ENCODE measurements at places on chromosomes 13 and 19. TPM values are rescaled to one million over a fixed set of nuclear protein-coding genes. Genes with fewer than 3 reads are reported as not detected.

The TEX101 gene
- total RNA-seq: not detected

DNA sequence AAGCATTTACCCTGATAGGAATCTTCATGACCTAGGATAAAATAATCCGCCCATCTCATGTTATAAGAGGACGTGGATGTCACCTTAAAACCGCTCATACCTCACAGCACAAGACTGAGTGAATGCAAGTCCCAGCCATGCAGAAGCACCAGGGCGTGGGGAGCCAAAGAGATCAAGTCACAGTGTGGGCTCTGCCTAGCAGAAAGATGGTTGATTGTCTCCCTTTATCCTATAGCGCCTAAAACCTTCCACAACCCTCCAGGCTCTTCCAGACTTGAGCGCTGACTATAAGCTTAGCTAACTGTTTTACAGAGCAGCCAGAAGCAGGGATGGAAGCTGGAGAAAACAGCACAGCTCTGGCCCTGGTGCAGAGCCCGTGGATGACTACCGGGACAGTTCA, 6.8 kb upstream of the ANKRD10 start:
- peaks cover 16% of the 10 kb centered on the region for H3K36me3 ChIP-seq
- peaks cover 19% of the 10 kb centered on the region for H3K27me3 ChIP-seq
- no peak overlapping the region for H3K4me3 ChIP-seq
- peaks cover 28% of the 10 kb centered on the region for H3K4me1 ChIP-seq
- no peak overlapping the region for H3K27ac ChIP-seq

DNA sequence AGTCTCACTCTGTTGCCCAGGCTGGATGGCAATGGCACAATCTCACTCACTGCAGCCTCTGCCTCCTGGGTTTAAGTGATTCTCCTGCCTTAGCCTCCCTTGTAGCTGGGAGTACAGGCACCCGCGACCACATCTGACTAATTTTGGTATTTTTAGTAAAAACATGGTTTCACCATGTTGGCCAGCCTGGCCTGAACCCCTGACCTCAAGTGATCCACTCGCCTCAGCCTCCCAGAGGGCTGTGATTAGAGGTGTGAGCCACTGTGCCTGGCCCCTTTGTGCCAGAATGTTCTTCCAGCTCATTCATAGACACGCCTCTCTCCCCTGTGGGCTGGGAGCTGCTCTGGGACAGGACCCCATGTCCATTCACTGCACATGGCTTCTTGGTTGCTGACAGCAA, 9.1 kb downstream of the MYDGF start:
- no peak overlapping the region for H3K4me3 ChIP-seq
- H3K4me1 ChIP-seq: peaks cover 5% of the 10 kb centered on the region
- no peaks in the 10 kb centered on the region for H3K27me3 ChIP-seq
- H3K36me3 ChIP-seq: peaks cover 43% of the 10 kb centered on the region
- DNase-seq: no peak
- no peak overlapping the region for H3K27ac ChIP-seq

DNA sequence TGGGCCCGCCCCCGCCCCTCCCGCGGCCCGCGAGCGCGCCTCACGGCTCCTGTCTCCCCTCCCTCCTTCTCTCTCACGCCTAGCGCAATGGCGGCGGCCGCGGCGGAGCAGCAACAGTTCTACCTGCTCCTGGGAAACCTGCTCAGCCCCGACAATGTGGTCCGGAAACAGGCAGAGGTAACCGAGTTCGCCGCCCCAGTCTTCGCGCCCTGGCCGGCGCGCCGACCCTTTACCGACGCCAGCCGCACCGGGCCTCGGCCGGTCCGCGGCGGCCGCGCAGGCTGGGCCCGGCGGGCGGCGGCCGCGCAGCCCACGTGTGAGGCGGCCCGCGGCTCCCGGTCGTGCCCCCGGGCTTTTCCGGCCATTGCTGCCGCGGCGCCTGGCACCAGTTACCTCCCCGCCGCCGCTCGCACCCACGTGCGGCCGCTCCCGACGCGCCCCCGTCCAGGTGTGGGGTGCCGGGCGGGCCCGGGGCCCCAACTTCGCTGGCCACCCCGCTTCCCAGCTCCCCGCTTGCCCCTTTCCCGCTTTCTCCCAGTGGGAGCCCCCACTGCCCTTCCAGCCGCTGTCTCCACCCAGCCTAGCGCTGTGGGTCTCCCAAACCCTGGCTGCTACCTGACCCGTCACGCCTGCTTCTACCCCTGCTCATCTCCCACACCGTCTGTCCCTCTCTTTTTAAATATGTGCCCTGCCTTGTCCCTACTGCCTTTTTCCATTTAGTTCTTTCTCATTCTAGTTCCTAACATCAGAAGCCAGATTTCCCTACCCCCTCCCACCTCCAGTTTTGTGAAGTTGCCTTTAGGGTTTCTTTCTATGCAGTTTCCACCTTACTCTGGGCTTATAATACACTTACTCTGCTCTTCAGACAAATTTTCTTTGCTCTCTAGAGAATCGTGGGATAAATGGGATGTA, 23.4 kb downstream of the IPO5 start:
- H3K36me3 ChIP-seq: no peaks in the 10 kb centered on the region
- H3K4me1 ChIP-seq: peaks cover 35% of the 10 kb centered on the region
- peak overlapping the region; percentile 84 for H3K4me3 ChIP-seq
- DNase-seq: no peak

DNA sequence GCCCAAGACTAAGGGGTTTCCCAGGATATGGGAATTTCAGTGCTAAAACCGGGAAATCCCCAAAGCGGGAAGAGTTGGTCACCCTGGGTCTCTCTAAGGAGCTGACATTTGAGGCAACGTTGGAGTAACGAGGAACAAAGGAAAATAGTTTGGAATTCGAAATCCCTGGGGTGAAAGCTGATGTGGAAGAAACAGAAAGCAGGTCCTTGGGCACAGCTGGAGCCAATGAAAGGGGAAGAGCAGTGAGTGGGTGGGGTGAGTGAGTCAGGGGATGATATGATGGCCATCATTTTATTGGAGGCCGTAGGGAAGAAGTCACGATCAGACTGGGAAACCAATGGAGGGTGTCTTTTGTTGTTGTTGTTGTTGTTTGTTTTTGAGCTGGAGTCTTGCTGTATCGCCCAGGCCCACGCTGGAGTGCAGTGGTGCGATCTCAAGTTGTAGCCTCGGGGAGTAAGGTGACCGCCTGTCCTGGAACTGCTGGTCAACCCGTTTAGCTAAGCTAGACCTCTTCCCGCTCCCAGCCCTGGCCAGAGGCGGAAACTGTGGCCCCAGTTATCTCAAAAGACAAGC, 3.4 kb upstream of the RFX2 start:
- DNase-seq: no peak
- no peak overlapping the region for H3K27ac ChIP-seq
- peaks cover 10% of the 10 kb centered on the region for H3K27me3 ChIP-seq

DNA sequence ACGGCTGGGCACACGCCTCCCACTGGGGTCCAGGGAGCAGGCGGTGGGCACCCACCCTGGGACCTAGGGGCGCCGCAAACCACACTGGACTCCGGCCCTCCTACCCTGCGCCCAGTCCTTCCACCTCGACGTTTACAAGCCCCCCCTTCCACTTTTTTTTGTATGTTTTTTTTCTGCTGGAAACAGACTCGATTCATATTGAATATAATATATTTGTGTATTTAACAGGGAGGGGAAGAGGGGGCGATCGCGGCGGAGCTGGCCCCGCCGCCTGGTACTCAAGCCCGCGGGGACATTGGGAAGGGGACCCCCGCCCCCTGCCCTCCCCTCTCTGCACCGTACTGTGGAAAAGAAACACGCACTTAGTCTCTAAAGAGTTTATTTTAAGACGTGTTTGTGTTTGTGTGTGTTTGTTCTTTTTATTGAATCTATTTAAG, 1.6 kb downstream of the JUNB start:
- DNase-seq: no peak
- peak overlapping the region; percentile 93 for H3K4me3 ChIP-seq
- peaks cover 50% of the 10 kb centered on the region for H3K4me1 ChIP-seq
- H3K36me3 ChIP-seq: peaks cover 20% of the 10 kb centered on the region

GRCh38 chr19:53977991-53978731, 13.3 kb upstream of the CACNG6 start:
- H3K27ac ChIP-seq: no peak overlapping the region
- peaks cover 42% of the 10 kb centered on the region for H3K27me3 ChIP-seq
- peak; percentile 24 for DNase-seq
- peaks cover 22% of the 10 kb centered on the region for H3K36me3 ChIP-seq
- H3K4me1 ChIP-seq: peaks cover 25% of the 10 kb centered on the region
- peak overlapping the region; percentile 45 for H3K4me3 ChIP-seq

- H3K36me3 ChIP-seq: peaks cover 12% of the 10 kb centered on the region
- H3K27me3 ChIP-seq: peaks cover 51% of the 10 kb centered on the region
- no peak overlapping the region for H3K27ac ChIP-seq
- DNase-seq: no peak
- no peak overlapping the region for H3K4me3 ChIP-seq
- H3K4me1 ChIP-seq: peaks cover 30% of the 10 kb centered on the region
These were observed 1.1 kb downstream of the GRIN2D start for GRCh38 chr19:48394331-48395169.

GRCh38 chr13:69474011-69474685, 633.5 kb upstream of the ATXN8OS start:
- no peaks in the 10 kb centered on the region for H3K4me1 ChIP-seq
- no peak for DNase-seq
- H3K27ac ChIP-seq: no peak overlapping the region
- no peak overlapping the region for H3K4me3 ChIP-seq
- no peaks in the 10 kb centered on the region for H3K36me3 ChIP-seq
- H3K27me3 ChIP-seq: no peaks in the 10 kb centered on the region

- no peak overlapping the region for H3K4me3 ChIP-seq
- no peak overlapping the region for H3K27ac ChIP-seq
- H3K27me3 ChIP-seq: no peaks in the 10 kb centered on the region
- no peaks in the 10 kb centered on the region for H3K4me1 ChIP-seq
- DNase-seq: no peak
These were observed 44.9 kb downstream of the BICRA start for GRCh38 chr19:47653856-47654255.

- peak overlapping the region; percentile 92 for H3K27ac ChIP-seq
- peaks cover 24% of the 10 kb centered on the region for H3K4me1 ChIP-seq
- DNase-seq: no peak
- H3K4me3 ChIP-seq: peak overlapping the region; percentile 100
- H3K36me3 ChIP-seq: peaks cover 13% of the 10 kb centered on the region
- peaks cover under 1% of the 10 kb centered on the region for H3K27me3 ChIP-seq
These were observed 462 bp upstream of the MPHOSPH8 start for GRCh38 chr13:19632915-19633478.

GRCh38 chr19:53823380-53824120, 564 bp downstream of the NLRP12 start:
- H3K36me3 ChIP-seq: no peaks in the 10 kb centered on the region
- H3K4me1 ChIP-seq: peaks cover 2% of the 10 kb centered on the region
- no peak overlapping the region for H3K27ac ChIP-seq
- no peak for DNase-seq
- H3K27me3 ChIP-seq: peaks cover 6% of the 10 kb centered on the region
